ENCODE measurements at places on chromosomes 6 and 20. TPM values are rescaled to one million over a fixed set of nuclear protein-coding genes. Genes with fewer than 3 reads are reported as not detected.

Gene PPP1R16B
- total RNA-seq = not detected

DNA sequence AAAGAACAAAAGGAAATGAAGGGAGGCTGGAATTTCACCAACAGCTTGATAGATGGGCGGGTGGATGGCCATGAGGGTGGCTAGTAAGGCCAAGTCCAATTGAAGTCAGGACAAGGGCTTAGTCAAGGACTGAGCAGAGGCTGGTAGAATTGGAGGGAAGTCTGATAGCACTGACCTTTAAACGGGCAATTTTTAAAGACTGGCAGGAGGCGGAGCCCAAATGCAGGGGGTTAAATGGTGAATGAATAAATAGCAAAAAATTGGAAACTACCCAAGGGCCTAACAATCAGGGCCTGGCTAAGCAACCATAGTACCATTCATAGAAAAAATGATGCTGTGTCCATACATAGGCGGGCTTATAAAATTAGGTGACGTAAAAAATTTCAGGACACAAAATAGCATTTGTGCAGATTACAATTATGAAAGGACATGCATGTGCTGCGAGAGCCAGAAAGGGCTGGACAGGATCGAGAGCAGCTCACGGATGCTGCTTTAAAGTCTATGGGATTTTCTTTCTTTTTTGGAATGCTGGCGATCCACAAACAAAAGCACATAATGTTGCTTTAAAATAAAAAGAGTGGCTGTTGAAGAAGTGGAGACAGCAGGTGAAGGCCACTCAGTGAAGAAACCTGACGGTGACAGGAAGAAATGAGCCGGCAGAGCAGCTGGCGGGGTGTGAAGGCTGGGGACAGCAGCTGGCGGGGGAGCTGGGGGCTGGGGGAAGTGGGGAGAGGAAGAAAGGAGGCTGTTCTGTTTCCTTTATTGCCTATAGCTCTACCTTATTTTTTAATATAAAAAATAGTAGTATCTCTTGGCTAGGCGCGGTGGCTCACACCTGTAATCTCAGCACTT is 42.8 kb upstream of the TAF8 start:
- DNase-seq = no peak

- DNase-seq = no peak
Observed at GRCh38 chr6:75526502-75527127, 33.0 kb upstream of the FILIP1 start.

GRCh38 chr6:36347621-36348020 is 10.9 kb upstream of the BNIP5 start:
- peak; percentile 26 for DNase-seq

DNA sequence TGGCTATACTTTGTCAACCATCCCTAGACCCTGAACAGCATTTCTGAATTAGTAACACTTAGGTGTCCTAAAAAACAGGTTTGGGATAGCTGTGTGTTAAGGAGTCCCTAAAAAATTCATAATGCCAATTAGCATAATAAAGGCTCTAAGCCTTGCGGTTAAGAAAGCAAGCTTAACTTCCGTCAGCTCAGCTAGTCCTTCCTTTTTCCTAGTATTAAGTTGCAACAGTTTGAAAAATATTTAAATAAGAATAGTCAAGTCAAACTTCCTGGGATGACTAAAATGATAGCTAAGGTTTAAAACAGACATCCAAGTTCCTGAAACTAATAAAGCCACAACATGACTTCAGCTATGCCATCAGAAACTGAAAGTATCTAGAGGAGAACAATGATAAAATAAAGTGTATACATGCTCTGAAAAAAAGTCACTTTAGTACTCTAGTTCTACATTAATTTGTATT is 3.5 kb downstream of the AKIRIN2 start:
- DNase-seq = no peak
